ENCODE measurements at places on chromosomes 13 and 19.

DNA sequence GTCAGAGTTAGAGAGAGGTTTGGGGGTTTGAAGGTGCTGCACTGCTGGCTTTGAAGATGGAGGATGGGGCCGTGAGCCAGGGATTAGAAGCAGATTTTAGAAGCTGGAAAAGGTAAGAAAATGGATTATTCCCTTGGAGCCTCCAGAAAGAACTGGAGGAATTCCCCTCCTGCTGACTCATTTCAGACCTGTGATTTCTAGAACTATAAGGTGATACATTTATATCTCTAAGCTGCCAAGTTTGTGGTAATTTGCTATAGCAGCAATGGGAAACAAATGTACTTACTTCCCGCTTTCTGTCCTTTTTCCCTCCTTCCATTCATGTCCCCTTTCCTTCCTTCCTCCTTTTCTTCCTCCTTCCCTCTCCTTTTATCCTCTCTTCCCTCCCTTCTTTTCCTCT, 78.5 kb upstream of the PCDH8 start:
- DNase-seq: no peak

DNA sequence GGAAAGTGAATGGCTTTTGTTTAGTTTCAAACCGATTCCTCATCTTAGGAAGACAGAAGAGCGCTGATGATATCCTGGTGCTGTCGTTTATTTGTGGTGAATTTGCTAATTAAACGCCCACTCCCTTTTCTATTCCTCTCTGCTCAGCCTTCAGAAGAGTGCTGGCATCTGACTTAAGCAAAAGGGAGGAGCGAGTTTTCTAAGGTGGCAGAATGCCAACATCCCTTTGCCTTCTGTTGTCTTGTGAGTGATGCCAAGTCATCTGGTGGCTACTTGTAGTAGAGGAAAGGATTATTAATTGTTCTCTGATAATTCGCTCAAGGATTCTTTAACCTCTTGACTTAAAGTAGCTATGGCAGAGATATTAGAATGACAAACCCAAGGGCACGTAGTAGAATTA, 68.1 kb downstream of the ERCC5 start:
- DNase-seq: peak; percentile 62

DNA sequence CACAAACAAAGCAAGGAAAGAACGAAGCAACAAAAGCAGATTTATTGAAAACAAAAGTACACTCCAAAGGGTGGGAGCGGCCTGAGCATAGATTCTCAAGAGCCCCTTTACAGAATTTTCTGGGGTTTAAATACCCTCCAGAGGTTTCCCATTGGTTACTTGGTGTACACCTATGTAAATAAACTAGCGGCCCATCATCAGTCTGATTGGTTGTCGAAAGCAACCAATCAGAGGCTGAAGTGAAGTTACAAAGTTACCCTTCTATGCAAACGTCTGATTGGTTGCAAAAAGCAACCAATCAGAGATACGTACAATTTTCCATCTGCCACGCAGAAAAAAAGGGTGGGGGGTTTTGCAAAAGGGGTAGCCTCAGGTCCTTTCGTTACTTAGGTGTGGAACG, 96.3 kb upstream of the UBAC2 start:
- no peak for DNase-seq

GRCh38 chr19:35777086-35777841, 1.9 kb downstream of the ARHGAP33 start:
- no peak for DNase-seq

DNA sequence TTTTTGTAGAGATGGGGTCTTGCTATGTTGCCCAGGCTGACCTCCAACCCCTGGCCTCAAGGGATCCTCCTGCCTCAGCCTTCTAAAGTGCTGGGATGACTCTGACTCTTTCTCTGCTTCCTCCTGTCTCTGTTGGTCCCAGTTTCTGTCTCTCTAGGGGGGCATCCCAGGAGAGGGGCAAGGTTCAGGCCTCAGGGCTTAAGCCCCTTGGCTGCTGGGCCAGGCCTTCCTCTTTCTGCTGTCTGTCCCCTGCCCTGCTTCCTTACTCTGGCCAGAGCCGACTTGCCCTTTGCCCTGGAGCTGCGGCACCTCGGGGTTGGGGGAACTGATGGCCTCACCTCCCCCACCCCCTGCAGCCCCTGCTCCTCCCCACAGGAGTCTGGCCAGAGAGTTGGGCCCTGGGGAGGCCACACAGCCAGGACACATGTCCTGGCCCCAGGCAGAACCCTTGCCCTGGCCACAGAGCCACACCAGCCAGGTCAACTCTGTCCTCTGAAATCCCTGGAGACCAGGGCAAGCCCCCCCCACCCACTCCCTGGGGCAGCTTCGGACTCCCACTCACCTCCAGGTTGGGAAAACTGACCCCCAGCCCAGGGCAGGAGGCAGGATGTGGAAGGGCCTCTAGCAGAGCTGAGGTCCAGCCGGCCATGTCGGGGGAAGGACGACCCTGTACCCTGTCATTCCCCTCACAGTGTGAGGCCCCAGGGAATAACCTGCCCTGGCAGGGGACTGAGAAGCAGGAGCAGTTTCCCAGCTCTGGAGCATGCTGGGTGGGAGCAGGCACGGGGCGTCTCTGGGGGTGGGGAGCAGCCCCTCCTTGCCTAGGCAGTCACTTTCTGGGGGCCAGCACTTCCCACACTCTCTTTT, 23.7 kb downstream of the CEBPA start:
- DNase-seq: no peak

DNA sequence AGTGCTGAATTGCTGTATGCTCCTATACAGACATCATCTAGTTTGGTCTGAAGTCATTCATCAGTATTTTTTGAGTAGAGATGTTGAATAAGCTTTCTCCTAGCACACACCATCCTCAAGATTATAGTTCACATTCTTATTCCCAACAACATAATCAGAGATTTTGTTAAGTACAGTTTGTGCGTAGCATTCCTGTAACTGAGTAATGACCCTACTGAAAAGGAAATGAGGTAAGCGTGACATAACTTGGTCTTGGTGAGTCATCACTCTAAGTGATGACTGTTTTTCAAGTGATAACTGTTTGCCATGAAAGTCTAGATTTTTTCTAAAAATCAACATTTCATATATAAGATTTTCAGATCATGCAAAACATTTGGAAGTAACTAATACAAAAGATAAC, 18.5 kb upstream of the FAM216B start:
- no peak for DNase-seq

GRCh38 chr19:5676772-5677105, 3.6 kb downstream of the MICOS13 start:
- DNase-seq: no peak

DNA sequence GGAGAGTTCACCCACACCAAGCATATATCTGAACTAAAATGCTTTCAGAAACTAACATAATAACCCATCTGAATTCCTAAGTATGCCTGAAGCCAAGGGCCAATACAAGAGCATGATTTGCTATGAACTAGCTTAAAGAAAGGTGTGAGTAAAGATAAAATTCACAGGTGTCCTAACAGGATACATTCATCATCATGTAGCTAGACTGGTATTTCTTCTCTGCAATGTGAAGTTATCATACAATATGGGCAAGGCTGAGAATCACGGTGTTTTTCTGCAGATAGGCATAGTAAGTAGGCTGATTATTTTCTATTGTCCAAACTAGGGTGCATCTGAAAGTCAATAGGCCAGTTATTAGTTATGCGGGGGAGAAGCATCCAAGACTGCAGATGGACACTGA, 63.1 kb downstream of the STK24 start:
- DNase-seq: no peak

GRCh38 chr13:76466043-76466442, 420.2 kb downstream of the KCTD12 start:
- no peak for DNase-seq

DNA sequence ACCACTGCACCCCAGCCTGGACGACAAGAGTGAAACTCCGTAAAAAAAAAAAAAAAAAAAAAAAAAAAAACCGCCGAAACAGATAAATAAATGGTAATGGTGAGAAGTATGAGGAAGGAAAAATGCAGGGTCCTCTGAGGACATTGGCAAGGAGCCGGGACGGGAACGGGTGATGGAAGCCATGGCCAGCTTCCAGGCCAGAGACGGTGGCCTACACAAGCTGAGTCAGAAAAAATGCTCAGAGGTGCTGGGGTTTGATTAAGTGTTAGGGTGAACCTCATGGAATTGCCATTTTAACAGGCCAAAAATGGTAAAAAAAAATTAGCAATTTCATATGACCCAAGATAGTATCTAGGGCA, 866 bp upstream of the ZSWIM4 start:
- peak; percentile 64 for DNase-seq

- DNase-seq: no peak
Observed at GRCh38 chr13:80131204-80131603, 209.7 kb downstream of the SPRY2 start.

GRCh38 chr19:8254286-8255001, 45.3 kb downstream of the CERS4 start:
- no peak for DNase-seq

DNA sequence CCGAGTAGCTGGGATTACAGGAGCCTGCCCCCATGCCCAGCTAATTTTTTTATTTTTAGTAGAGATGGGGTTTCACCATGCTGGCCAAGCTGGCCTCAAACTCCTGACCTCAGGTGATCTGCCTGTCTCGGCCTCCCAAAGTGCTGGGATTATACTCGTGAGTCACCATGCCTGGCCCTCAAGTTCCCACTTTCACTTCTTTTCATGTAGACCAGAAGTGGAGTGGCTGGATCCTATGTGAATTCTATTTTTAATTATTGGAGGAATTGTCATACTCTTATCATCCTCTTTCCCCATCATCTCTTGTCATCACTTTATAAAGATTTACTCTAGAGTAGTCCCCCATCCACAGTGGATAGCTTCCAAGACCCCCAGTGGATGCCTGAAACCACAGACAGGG, 12.8 kb upstream of the SIGLEC10 start:
- no peak for DNase-seq

- DNase-seq: no peak
Observed at GRCh38 chr13:59715611-59716010, 448.1 kb downstream of the DIAPH3 start.

GRCh38 chr19:4635754-4636116, 3.6 kb upstream of the TNFAIP8L1 start:
- no peak for DNase-seq

GRCh38 chr13:112392719-112393118, 16.6 kb downstream of the SPACA7 start:
- no peak for DNase-seq

DNA sequence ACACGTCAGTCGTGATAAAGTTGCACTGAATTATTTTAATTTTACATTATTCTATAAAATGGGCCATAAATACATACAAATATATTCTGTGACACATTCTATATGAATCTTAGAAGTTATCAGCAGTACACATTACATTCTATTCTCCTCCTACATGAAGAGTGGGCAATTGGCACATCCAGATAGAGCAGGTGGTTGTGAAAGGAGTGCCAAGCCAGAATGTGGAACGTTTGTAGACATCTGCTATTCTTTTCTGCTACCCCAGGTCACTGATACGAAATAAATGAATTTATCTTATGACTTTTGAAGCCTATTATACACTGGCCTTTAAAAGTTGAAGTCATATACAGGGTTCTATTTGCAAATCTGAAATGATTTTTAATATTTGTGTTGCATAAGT, 373.2 kb downstream of the PCDH17 start:
- no peak for DNase-seq

- DNase-seq: no peak
Observed at GRCh38 chr19:6221878-6222746, 57.7 kb downstream of the MLLT1 start.

- DNase-seq: peak; percentile 62
Observed at GRCh38 chr13:100514788-100515409, 73.7 kb downstream of the GGACT start.

All from hematopoietic multipotent progenitor cell treated with erythropoietin and hydrocortisone succinate and interleukin-3 and kit ligand, for 8 days (in vitro differentiated cells).